H9 (cell line): ENCODE measurements at places on chromosomes 11 and 22. TPM values are rescaled to one million over a fixed set of nuclear protein-coding genes. Genes with fewer than 3 reads are reported as not detected.

DNA sequence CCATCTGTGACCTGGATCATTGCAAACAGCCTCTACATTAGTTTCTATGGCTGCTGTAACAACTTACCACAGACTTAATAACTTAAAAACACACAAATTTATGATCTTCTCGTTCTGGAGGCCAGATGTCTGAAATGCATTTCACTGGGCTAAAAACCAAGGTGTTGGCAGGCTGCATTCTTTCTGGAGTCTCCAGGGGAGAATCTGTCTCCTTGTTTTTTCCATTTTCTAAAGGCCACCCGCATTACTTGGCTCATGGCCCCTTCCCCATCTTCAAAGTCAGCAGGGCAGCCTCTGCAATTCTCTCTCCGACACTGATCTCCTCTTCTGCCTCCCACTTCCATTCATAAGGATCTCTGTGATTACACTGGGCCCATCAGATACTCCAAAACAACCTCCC is 11.6 kb downstream of the SCGB1A1 start:
- no peak for DNase-seq

DNA sequence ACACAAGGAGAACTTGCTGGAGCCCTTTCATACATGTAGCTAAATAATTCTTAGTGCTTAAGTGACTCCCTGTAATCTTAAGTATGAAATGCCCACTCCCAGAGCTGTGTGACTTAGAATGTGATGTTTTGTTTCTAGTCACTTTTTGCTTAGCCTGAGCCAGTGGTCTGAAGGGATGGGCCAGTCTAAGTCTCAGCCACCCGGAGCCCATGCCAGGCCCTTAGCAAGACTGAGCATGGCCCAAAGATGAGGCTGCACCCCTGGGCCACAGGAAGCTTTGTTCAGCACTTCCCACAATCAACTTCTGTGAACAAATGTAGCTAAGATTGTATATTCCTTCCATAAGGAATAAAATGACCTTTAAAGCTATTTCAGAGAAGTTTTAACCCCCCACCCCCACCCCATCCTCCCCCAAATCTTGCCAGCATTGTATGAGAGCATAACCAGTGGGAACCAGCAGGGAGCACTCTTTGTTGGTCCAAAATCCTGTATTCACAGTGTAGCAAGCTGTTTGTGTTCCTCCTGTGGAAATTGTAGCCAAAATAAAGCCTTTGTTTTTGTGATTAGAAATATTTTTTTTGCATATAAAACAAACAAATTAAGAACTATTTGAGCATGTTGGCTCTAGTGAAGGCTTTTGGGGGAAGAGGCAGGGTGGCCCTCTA is 73.8 kb upstream of the GAL start:
- DNase-seq = no peak

The OR2AG2 gene
- 0.26 and 0.33 TPM in 2 replicates for total RNA-seq

The ACTN3 gene
- total RNA-seq = 45.7 TPM in 2 replicates

The PKDREJ gene
- total RNA-seq = 0.04 and 0.09 TPM in 2 replicates
